A549 treated with CpdA at 1 μM for 4 hours (cell line): ENCODE measurements at places on chromosomes 5 and 9. TPM values are rescaled to one million over a fixed set of nuclear protein-coding genes. Genes with fewer than 3 reads are reported as not detected.

The PTGES gene
- 91.2 to 108 TPM (median 93.1 TPM) in 5 replicates for total RNA-seq

The TMCO6 gene
- 9.6 to 15.1 TPM (median 13.0 TPM) in 5 replicates for total RNA-seq

The FOXD4L6 gene
- 0.06 TPM in 1 of 5 replicates, not detected in the others for total RNA-seq

The RGS7BP gene
- not detected in 5 replicates for total RNA-seq

The SPATA31A3 gene
- total RNA-seq = not detected in 5 replicates

The FAXDC2 gene
- 0.02 to 0.33 TPM (median 0.10 TPM) in 5 replicates for total RNA-seq

The ITGA2 gene
- total RNA-seq = 22.6 to 36.8 TPM (median 31.8 TPM) in 5 replicates
